A673 (cell line): ENCODE measurements at places on chromosomes 3 and 15.

DNA sequence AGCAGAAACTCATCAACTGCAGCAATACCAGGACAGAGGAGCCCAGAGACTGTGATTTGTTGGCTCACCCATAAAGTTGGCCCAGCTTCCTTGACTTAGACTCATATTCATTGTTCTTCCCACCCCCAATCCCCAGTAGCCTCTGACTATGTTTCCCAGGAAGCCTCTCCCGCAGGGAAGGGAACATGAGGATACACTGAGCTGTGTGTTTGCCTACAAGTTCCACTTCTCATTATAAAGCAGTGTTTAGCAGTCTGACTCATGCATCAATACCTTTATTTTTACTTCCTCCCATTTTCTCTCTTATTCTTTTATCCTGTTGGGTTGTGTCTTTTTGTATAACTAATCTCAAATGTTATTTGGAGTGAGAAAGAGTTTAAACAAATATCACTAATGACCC lies 111.6 kb upstream of the PHLDB2 start:
- DNase-seq: no peak

GRCh38 chr3:112956351-112956750 lies 18.6 kb downstream of the CD200R1 start:
- no peak for DNase-seq

GRCh38 chr3:160893207-160893606 lies 137.2 kb downstream of the PPM1L start:
- DNase-seq: no peak

DNA sequence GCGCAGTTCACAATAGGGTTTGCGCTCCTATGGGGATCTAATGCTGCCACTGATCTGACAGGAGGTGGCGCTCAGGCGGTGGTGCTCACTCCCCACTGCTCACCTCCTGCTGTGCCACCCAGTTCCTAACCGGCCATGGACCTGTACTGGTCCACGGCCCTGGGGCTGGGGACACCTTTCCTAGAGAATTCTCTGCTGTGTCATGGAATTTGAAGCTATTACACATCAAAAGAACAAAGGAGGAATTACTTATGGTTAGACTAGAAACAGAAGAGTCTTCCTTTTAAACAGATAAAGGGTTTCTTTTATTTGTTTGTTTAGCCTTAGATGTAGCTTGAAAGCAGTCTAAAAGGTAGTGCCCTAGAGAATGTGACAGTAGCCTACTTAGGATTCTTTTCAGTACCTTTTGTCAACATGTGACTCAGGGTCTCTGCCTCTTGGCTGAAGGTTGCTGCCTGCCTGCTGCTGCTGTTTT lies 50.3 kb downstream of the PAK2 start:
- no peak for DNase-seq

DNA sequence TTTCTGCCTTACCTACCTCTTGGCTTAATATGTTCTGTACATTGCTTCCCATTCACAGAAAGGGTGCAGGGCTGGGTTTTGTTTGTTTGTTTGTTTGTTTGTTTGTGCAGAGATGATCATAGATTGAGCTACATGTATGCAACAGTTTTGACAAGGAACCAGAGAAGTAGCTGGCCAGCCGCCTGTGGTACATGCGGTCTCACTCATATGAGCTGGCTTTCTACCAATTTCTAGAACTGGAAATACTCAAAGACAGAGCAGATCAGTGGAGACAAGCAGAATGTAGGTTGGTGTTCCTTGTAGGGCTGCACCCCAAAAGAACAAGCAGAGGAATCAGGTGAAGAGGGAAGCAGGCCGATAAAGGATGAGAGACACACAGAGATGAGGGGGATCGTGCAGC lies 502.7 kb downstream of the SOX2 start:
- DNase-seq: no peak

GRCh38 chr3:132325634-132326033 lies 8.4 kb downstream of the ACP3 start:
- no peak for DNase-seq

GRCh38 chr15:31525988-31526665 lies 199.5 kb downstream of the KLF13 start:
- no peak for DNase-seq

GRCh38 chr15:98980899-98981228 lies 26.7 kb downstream of the PGPEP1L start:
- no peak for DNase-seq

- DNase-seq: no peak
Measured at GRCh38 chr15:67579164-67579563, 36.7 kb downstream of the MAP2K5 start.

- DNase-seq: no peak
Measured at GRCh38 chr15:86691091-86691663, 611.5 kb downstream of the AGBL1 start.

DNA sequence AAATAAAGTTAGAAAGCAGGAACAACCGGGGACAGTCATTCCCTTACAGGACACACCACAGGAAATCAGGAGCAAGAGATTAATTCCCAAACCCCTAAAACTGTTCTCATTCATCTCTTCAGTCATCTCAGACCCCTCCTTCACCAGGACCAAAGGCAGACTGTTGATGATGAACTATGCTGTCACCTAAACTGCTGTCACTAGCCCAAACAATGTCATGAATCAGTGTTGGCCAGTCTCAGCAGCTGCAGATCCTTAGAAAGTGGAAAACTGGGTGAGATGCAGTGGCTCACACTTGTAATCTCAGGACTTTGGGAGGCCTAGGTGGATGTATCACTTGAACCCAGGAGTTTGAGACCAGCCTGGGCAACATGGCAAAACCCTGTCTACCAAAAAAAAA lies 909.6 kb downstream of the ROBO1 start:
- DNase-seq: no peak

GRCh38 chr3:116591236-116591635 lies 118.3 kb upstream of the TUSC7 start:
- DNase-seq: no peak

GRCh38 chr3:16738451-16738850 lies 133.2 kb upstream of the DAZL start:
- DNase-seq: no peak

DNA sequence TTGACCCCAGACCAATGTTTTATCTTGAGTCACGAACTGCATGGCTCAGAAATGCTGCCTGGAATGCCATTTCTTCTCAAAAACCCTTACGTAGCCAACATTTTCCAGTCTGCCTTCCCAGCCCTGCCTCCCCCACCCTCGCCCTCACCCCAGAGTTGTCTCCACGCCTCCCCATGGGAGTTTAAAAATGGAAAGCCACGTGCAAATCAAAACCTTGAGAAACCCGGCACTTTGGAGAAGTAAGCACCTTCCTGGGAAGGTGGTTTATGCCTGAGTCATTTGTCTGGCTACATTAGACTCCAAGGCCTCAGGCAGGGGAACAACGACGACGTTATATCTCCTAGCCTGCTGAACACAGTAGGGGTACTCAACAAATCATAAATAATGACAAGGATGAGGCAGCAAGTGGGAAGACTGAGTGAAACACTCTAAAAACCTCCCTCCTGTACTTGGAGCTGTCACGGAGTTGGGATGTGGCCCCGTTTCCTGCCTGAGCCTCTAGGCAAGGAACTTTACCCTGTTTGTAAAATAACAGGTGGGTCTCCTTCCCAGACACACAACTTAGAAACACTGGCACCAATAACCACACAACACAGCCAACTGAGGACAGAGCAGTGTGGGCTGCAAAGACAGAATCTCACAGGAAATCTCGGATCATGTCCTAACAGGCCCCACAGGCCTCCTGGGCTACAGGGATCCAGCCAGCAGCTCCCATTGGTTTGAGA lies 179.1 kb downstream of the NTRK3 start:
- no peak for DNase-seq

GRCh38 chr3:183255348-183255730 lies 2.3 kb downstream of the B3GNT5 start:
- DNase-seq: no peak

- no peak for DNase-seq
Measured at GRCh38 chr15:44385344-44385942, 42.0 kb upstream of the CTDSPL2 start.

DNA sequence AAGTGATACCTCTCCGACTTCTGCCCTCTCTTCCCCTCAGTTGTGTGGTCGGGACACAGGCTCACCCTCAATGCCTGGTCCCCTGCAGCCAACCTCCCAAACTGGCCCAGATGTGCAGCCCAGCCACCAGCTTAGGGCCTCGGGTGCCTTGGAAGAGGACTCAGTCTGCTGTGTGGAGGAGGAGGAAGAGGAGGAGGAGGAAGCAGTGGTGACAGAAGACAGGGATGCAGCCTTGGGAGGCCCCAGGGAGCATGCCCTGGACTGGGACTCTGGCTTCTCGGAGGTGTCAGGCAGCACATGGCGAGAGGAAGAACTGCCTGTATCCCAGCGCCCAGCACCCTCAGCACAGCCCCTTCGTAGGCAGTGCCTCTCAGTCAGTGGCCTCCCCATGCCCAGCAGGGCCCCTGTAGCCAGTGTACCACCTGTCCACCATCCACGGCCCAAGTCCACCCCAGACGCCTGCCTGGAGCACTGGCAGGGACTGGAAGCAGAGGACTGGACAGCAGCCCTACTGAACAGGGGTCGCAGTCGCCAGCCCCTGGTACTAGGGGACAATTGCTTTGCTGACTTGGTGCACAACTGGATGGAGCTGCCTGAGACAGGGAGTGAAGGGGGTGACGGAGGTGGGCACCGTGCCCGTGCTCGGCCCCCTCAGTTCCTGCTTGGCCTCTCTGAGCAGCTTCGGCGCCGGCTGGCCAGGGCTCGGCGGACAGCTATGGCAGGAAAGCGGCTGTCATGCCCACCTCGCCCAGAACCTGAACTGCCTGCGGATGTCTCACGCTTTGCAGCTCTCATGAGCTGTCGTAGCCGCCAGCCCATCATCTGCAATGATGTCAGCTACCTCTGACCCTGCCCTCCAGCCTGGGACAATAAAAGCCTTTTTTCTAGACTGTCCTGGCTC lies 1.3 kb downstream of the INKA1 start:
- DNase-seq: no peak

DNA sequence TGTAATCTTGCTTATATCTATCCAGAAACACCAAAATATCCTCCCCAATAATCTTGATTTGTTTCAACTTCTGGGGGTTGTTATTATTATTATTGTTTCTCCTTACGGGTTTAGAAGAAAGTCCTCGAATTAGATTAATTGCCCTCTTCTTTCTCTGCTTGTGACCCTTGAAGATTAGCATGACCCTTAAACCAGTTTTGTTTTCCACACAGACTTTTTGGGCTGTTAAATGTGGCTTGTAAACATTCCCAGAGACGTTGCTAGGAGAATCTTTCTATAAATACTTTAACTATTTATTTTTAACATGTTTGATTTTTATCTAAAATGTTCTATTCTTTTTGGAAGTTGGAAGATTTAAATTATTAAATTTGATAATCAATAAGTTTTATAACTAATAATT lies 4.3 kb upstream of the SUCNR1 start:
- DNase-seq: no peak

DNA sequence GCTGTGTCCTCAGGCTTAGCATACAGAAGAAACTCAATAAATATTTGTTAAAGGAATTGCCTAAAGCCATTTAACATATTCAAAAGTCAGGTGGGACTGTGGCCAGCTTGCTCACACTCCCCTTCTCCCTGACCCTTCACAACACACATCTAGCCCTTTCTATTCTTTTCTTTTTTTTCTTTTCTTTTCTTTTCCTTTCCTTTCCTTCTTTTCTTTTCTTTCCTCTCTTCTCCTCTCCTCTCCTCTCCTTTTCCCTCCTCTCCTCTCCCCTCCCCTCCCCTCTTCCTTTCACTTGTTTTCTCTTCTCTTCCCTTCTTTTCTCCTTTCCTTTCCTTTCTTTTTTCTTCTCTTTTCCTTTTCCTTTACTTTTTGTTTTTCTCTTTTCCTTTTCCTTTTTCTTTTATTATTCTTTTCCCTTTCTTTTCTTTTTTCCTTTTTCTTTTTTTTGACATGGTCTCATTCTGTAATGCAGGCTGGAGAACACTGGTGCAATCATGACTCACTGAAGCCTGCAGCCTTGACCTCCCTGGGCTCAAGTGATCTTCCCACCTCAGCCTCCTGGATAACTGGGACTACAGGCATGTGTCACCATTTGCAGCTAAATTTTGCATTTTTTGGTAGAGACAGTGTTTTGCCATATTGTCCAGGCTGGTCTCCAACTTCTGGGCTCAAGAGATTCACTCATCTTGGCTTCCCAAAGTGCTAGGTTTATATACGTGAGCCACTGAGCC lies 377.8 kb downstream of the GRM7 start:
- DNase-seq: no peak

DNA sequence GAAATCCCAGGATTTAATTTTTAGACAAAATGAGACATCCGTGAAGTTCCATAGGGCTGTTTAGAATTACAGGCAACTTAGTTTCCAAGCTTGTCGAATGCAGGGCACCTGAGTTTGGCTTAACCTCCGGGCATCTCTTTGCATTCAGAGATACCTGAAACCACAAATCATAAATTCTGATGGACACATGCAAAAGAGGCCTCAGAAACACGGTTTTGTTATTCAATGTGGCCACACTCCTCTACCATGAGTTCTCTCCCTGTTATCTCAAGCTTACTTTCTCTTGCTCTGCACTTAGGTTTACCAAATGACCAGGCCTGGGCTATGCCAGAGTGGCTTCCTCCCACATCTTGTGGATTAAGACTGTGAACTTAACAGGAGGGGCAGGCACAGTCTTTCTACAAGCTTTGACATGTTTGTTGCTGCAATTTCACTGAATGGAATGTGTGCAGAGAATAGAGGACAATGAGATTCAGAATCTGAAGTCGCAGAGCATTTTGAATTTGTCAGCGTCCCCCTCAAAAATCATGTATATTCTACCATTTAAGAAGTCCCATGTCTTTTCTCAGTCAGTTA lies 137.7 kb downstream of the TPRG1 start:
- DNase-seq: peak; percentile 49

DNA sequence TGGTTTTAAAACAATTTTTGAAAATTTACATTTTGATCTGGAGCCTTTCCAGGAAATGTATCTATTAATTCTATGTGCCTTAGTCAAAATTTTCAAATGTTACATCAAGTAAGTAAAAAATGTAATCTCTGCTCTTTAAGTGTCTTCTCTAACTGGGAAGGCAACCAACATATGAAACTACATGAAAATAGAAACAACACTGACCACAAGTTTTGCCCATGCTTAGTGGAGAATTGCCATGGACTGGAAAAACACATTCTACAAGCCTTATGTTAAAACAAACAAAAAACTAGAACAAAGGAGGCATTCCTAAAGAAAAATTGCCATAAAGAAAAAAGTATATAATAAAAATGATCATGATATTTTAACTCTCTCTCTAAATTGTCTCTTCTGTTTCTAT lies 75.9 kb upstream of the SPRED1 start:
- no peak for DNase-seq

DNA sequence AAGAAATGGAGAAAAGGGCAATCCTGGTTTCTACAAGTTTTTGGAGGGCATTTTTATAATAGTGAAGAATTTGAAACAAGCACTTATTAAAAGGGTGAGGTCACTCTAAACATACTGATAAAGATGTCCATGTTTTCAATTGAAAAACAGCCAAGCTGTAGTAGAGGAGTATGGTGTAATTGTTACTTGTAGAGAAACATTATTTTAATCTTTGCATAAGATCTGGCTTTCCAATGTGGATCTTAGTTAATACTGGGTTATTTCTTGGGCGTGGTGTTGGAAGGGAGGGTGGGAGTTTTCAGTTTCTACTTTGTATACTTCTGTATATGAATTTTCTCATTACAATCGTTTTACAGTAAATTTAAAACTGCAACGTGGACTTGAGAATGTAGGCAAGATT lies 22.8 kb downstream of the MORF4L1 start:
- no peak for DNase-seq

GRCh38 chr3:171347301-171348039 lies 112.7 kb downstream of the TNIK start:
- DNase-seq: peak; percentile 68
